ENCODE measurements at places on chromosomes 12 and 14. TPM values are rescaled to one million over a fixed set of nuclear protein-coding genes. Genes with fewer than 3 reads are reported as not detected.
A peak's percentile ranks its signal among the peaks of the same experiment; 100 is the strongest.

DNA sequence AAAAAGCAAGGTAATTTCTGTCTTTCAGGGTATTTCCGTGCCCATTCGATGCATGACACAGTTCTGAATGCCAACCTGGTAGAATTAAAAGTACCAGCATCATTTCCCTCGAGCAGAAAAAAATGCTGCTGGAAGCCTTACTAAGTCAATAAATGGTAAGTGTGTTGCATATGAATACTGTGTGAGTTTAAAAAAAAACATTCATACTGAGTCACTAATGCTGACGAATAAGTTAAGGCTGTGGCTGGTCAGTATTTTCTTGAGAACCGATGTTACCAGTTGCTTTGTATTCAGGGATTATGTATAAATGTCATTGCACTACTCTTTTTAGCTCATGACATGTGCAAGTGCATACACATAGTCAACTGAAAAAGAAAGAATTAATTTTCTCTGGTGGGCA is 710.2 kb downstream of the TRHDE start:
- H3K36me3 ChIP-seq: no peaks in the 10 kb centered on the region
- H3K27me3 ChIP-seq: no peaks in the 10 kb centered on the region
- no peak overlapping the region for H3K27ac ChIP-seq
- no peaks in the 10 kb centered on the region for H3K4me1 ChIP-seq

- no peak overlapping the region for H3K27ac ChIP-seq
- no peaks in the 10 kb centered on the region for H3K4me1 ChIP-seq
- H3K36me3 ChIP-seq: no peaks in the 10 kb centered on the region
- H3K27me3 ChIP-seq: no peaks in the 10 kb centered on the region
- no peak overlapping the region for H3K4me3 ChIP-seq
- no peak for DNase-seq
Observed at GRCh38 chr14:96747006-96747405, 50.2 kb upstream of the VRK1 start.

DNA sequence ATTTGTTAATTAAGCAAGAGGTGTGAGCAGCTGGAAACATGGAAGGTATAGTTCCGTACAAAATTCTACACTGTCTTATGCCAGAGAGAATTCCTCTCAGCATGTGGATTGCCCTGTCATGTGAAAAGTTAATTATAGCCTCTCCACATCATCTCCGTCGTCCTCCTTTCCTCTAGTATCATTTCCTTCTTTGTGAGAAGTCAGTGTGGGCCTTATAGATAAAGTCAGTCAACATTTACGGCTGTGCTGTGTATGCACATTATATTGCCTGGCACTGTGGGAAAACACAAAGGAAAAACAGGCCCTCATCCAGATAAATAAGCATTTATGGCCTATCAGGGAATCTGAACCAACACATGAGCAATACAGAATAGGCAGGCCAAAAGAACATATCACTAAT is 236.6 kb downstream of the SEC23A start:
- no peaks in the 10 kb centered on the region for H3K36me3 ChIP-seq
- no peak for DNase-seq
- no peak overlapping the region for H3K4me3 ChIP-seq
- no peaks in the 10 kb centered on the region for H3K4me1 ChIP-seq
- no peaks in the 10 kb centered on the region for H3K27me3 ChIP-seq

- H3K36me3 ChIP-seq: no peaks in the 10 kb centered on the region
- H3K27me3 ChIP-seq: no peaks in the 10 kb centered on the region
- no peak for DNase-seq
- H3K4me1 ChIP-seq: peaks cover 28% of the 10 kb centered on the region
- H3K4me3 ChIP-seq: peak overlapping the region; percentile 91
Observed at GRCh38 chr14:55028066-55028465, 1.0 kb downstream of the SOCS4 start.

DNA sequence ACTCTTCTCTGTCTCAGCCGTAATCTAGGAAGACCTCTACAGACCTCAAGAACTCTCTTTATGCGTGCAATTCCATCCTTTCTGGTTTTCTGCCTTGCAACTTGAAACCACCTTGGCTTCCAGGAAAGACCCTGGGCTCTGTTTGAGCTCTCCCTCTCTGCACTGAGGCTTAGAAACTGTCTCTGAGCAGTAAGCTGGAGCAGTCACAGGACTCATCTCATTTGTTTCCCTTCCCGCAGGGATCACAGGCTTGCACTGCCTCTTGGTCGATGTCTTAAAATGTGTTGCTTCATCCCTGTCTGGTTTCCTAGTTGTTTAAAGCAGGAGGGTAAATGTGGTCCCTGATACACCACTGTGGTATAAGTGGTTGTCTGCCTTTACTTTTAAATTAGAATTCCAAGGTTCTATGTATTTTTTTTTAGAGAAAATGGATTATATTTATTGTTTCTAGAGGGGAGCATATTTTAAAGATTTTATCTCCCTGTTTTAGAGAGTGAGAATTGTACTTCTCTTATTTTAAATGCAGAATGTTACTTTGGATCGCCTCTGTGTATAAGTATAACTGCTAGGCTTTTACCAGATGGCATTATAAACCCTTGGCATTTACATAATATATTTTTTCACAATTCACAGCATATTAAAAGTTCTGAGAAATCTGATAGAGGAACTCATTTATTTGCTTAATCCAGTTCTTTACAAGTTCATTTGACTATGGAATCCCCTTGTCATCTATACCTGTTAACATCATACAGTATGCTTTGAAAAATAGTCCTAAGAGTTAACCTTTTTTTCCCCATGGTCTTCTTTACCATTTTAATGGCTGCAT is 26.4 kb downstream of the EID3 start:
- H3K27me3 ChIP-seq: no peaks in the 10 kb centered on the region
- DNase-seq: no peak
- peaks cover 56% of the 10 kb centered on the region for H3K36me3 ChIP-seq
- no peak overlapping the region for H3K4me3 ChIP-seq
- no peak overlapping the region for H3K27ac ChIP-seq

DNA sequence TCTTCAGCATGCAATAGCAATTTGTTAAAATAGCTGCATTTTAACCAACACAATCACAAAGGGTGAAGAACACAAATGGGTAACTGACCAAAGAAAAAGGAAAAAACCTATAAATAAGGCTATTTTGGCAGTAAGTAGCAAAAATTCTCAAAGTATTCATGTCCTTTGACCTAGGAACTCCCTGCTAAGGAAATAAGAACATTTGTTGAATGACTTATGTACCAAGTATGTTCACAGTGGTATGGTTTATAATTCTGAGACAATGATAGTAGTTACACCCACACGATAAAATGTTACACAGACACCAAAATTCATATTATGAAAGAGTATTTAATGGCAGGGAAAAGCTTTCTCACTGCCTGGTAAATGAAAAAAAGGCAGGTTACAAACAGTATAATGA is 16.9 kb downstream of the CCDC88C start:
- no peaks in the 10 kb centered on the region for H3K36me3 ChIP-seq
- no peak overlapping the region for H3K27ac ChIP-seq
- H3K27me3 ChIP-seq: no peaks in the 10 kb centered on the region
- no peak for DNase-seq
- no peak overlapping the region for H3K4me3 ChIP-seq

DNA sequence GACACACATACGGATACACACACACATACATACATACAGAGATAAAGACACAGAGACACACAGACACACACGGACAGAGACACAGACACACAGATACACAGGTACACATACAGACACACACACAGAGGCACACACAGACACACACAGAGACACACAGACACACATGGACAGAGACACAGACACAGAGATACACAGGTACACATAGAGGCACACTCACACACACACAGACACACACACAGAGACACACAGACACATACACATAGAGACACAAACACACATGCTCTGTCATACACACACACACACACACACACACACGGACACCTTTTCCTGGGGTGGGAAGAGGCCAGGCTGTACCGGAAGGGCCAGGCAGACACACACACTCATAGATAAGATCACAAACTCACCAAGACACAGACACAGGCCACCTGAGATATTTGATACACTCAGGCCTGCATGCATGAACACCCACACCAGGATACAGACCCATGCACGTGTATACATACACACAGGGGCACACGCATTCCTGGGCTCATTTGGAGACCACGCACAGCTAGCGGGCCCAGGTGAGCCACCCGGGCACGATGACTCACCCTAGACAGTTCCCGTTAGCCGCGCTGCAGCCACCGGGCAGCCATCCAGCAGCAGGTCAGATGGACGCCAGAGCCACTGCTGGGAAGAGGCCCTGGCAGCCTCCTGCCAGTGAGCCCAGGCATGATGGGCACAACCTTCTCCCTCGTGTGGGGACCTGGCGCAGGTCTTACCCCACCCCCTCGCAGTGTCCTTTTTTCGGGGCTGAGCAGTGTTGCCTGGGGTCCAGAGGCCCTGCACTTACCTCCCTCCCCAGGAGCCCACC is 1.8 kb upstream of the AHNAK2 start:
- H3K27me3 ChIP-seq: no peaks in the 10 kb centered on the region
- no peak for DNase-seq
- H3K4me3 ChIP-seq: no peak overlapping the region
- H3K27ac ChIP-seq: no peak overlapping the region
- peaks cover 49% of the 10 kb centered on the region for H3K4me1 ChIP-seq

- H3K36me3 ChIP-seq: no peaks in the 10 kb centered on the region
- no peak for DNase-seq
- no peaks in the 10 kb centered on the region for H3K4me1 ChIP-seq
Observed at GRCh38 chr12:65662590-65662989, 161.7 kb upstream of the HMGA2 start.

- no peaks in the 10 kb centered on the region for H3K27me3 ChIP-seq
- H3K36me3 ChIP-seq: no peaks in the 10 kb centered on the region
- no peak for DNase-seq
- no peak overlapping the region for H3K27ac ChIP-seq
- H3K4me3 ChIP-seq: no peak overlapping the region
Observed at GRCh38 chr14:65997347-65997746, 488.8 kb upstream of the CCDC196 start.

DNA sequence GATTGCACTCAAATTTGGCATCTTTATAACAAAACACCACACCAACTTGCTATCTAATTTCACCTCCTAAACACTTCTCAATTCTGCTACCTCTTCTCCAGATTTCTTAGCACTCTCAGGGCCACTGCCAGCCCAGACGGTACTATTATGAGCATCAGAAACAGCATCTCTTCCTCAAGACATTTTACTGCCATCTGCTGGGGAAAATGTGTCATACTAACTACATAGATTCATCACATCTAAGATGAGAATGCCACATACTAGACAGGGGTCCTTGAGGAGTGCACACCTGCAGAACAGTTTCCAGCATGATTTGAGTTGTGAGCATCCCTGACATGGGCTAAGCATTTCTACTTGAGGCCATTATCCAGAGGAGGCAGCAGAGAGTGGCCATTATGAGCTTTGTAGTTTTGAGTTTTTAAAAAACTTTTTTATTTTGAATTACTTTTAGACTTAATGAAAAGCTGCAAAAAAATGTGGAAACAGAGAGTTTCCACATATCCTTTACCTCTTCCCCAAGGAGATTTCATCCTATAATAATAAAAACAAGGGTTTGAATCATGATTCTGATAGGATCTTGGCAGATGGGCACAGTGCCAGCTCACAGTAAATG is 15.1 kb upstream of the GRIP1 start:
- H3K27ac ChIP-seq: no peak overlapping the region
- H3K27me3 ChIP-seq: no peaks in the 10 kb centered on the region
- no peaks in the 10 kb centered on the region for H3K4me1 ChIP-seq
- no peaks in the 10 kb centered on the region for H3K36me3 ChIP-seq

- peak overlapping the region; percentile 58 for H3K4me3 ChIP-seq
- DNase-seq: no peak
- peaks cover 12% of the 10 kb centered on the region for H3K4me1 ChIP-seq
- H3K27ac ChIP-seq: no peak overlapping the region
Observed at GRCh38 chr12:138171-138897, 71.8 kb downstream of the IQSEC3 start.

DNA sequence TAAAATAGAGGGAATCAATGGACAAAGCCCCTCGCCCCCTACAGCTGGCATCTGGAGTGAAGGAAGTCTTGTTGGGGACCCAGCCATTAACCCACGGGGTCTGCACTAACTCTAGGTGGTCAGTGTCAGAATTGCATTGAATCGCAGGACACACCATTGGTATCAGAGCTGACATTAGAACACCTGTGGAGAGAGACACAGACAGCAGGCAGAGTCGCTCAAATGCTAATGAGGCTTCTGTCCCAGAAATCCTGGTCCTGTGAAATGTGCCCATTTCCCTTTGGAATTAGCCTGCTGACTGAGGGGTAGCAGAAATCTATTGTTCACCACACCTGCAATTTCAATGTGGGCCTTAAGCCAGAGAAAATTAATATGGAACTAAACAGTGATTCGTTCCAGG is 33.0 kb downstream of the TMEM132D start:
- no peak overlapping the region for H3K27ac ChIP-seq
- DNase-seq: no peak
- no peaks in the 10 kb centered on the region for H3K4me1 ChIP-seq
- H3K36me3 ChIP-seq: no peaks in the 10 kb centered on the region
- H3K27me3 ChIP-seq: no peaks in the 10 kb centered on the region

DNA sequence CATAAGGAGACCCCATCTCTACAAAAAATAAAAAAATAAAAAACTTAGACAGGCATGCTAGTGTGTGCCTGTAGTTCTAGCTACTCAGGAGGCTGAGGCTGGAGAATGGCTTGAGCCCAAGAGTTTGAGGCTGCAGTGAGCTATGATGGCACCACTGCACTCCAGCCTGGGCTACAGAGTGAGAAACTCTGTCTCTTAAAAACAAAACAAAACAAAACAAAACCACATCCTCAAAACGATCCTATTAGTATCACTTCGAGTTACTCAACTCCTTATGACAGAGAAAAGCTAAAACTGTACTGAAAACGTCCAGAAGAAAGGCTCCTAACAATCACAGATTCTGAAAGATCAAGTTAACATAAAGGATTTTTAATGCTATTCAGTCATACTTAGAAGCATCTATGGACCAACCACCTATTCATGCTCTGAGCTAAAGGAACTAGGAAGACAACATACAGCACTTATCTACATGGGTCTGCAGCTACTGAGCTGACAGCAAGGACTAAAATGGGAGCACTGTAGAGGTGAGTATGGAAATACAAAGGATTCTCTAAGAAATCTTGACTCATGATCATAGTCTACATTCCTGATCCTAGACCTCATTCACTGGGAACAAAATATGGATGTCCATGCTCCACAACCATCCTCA is 75.3 kb upstream of the DUSP6 start:
- no peak for DNase-seq
- H3K27me3 ChIP-seq: no peaks in the 10 kb centered on the region
- no peak overlapping the region for H3K27ac ChIP-seq
- no peaks in the 10 kb centered on the region for H3K4me1 ChIP-seq
- no peaks in the 10 kb centered on the region for H3K36me3 ChIP-seq

PPP4R4 gene
- 0.27 TPM for total RNA-seq

PRR4 gene
- total RNA-seq: 5.7 TPM

CD27 gene
- 4.7 TPM for total RNA-seq

C2CD5 gene
- 60.0 TPM for total RNA-seq

OR10G2 gene
- total RNA-seq: not detected

KCNJ8 gene
- 7.0 TPM for total RNA-seq

OTOGL gene
- total RNA-seq: 0.81 TPM

HOXC9 gene
- total RNA-seq: not detected

PYGL gene
- total RNA-seq: 39.9 TPM

PLEKHG7 gene
- total RNA-seq: not detected

PRH2 gene
- total RNA-seq: not detected

FAR2 gene
- 16.9 TPM for total RNA-seq

RESF1 gene
- total RNA-seq: 112 TPM

CIROP gene
- total RNA-seq: 1.1 TPM

ACTR10 gene
- 78.5 TPM for total RNA-seq

MYH7 gene
- total RNA-seq: not detected

PXN gene
- 93.0 TPM for total RNA-seq
